ENCODE measurements at places on chromosomes 7 and 10.

- no peak for DNase-seq
Observed at GRCh38 chr7:45623157-45623556, 49.0 kb downstream of the ADCY1 start.

- no peak for DNase-seq
Observed at GRCh38 chr7:29278337-29279069, 83.9 kb downstream of the CHN2 start.

DNA sequence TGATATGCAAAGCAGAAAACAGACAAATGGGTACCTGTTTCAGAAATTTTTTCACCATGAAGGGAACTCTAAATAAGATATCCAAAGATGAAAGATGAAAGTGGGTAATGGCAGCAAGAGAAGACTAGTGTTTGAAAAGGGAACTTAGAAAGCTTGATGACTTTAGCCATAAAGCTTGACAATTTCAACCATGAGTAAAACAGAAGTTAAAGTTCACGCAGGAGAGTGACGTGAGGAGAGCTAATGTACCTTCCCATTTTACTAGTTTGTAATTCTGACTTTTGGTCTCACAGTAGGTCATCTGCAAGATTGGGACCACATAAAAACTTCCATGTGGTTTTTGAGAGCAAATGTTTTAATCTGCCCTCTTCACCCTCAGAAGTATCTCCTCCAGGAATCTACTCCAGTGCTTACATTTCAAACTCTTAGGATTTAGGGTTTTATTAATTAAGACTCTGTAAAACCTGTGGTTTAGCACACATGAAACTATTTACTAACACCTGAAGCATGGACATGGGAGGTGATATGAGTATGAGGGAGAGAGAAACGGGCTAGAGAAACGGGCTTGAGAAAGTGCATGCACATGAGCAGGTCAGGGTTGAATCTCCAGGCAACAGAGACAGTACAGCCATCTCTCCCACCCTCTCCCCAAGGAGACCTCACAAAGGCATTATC is 24.4 kb upstream of the GIMAP2 start:
- DNase-seq, result no peak

GRCh38 chr7:116218051-116218645 is 7.8 kb downstream of the TES start:
- DNase-seq, result no peak

DNA sequence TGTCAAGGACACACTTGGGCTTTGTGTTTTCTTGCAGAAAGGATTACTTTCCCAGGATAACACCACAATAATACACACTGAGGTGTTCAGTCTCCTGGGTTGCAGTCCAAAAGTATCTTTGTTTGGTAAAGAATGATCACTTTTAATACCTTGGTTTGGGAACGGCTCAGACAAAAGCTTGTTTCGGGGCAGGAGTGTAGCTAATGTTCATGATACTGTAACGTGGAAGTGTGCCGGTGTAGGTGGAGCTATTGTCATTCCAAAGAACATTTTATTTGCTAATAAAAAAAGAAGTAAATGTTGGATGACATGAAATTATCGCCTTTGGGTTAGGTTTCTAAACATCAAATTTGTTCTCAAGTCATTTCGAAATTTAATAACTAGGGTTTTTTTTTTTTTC is 1.2 kb downstream of the EIF4H start:
- DNase-seq, result no peak

GRCh38 chr7:918118-918425 is 36.4 kb downstream of the ADAP1 start:
- DNase-seq, result no peak

DNA sequence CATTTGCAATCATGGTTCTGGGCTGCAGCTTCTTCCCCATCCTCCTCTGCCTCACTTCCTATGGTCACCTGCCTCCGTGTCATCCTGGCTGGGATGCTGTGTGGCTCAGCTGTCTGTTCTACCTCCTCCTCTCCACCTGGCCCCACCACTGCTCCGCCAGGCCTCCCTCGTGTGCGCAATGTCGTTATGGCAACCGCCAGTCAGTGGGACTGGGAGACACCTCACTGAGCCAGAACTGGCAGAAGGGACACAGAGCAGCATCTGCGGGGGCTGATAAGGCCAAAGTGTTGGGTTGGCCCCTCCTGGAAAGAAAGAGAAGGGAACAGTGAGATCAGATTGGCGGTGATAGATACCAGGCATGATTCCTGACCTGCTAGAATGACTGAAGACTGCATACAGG is 527.5 kb downstream of the INHBA start:
- DNase-seq, result no peak

- no peak for DNase-seq
Observed at GRCh38 chr7:71254751-71255150, 122.8 kb downstream of the GALNT17 start.

- DNase-seq, result peak; percentile 39
Observed at GRCh38 chr7:21923658-21924057, 22.0 kb downstream of the CDCA7L start.

DNA sequence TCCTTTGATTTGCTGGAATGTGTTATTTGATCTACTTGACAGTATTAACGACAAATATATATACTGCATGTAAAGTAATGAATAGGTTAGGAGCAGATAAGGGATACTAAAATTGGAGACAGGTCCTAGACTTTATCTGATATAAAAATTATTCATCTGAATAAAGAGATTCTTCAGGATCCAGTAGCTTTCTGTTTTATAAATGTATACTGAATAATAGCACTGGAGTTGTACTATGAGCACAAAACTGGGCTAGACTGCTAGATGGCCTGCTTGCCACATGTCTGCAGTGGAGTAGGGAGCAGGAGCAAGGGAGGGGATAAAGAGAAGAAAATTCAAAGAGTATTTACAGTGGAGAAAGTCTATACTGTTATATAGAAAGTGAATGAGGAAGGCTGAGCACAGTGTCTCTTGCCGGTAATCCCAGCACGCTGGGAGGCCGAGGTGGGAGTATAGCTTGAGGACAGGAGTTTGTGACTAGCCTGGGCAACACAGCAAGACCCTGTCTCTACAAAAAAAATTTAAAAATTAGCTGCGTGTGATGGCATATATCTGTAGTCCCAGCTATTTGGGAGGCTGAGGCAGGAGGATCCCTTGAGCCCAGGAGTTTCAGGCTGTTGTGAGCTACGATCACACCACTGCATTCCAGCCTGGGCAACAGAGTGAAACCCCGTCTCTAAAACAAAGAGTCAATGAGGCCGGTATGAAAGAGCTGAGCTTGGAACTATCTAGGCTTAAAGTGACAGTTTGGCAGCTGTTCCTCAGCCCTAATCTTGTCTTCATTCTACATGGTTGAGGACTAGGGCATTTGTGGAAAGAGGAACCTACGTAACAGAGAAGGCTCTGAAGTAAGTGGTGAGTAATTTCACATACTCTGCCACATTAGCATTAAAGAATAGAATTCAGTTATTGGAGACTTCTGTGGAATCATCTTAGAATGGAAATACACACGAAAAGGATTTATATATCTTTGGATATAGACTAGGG is 41.8 kb downstream of the CD36 start:
- no peak for DNase-seq

GRCh38 chr7:158295966-158296797 is 291.4 kb downstream of the PTPRN2 start:
- DNase-seq, result no peak

DNA sequence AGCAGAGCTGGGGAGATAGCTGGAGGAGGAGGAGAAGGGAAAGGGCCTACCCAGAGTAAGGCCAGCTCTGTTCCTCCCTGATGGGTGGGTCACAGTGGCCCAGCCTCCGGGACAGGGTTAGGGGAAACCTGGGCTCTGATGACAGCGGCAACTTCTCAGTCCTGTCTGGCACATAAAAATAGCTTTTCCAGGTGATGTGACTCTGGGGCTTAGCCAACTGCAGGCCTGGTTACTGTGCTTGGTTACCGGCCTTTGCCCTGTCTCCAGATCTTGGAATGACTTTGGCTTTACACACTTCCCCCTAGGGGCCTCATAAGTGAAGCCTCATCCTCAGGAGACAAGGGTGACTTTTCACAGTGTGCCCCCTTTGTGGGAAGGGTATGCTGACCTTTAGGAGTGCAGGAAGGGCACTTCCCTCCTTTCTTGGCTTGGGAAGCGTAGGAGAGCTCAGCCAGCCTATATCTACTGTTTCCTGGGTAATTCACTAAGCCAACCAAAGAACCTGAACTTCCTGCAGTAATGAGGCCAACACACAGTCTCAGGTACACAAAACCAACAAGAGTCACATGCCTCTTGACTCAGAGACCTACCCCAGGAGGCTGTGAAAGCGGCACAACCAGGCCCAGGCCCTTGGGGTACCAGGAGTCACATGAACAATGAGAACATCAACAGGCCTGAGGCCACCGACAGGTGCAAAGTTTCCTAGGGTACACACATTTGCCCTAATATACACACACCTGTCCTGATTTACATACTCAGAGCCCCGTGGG is 11.7 kb upstream of the HILPDA start:
- DNase-seq, result no peak

DNA sequence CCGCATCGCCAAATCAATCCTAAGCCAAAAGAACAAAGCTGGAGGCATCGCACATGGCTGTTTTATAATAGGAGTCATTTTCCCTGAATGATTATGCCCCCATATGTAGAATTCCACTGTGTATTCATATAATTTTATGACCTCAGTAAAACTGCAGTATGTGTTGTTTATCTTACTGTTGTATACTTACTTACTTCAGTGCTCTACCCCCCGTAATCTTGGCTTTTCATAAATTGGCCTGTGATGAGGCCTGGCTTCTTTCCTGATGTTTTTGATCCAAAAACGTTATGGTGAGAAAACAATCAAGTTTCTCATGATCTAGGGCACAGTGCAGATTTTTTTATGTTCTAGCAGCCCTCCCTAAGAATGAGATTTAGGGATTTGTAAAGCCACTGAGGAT is 306.4 kb upstream of the FZD1 start:
- no peak for DNase-seq

- no peak for DNase-seq
Observed at GRCh38 chr7:103893350-103893749, 96.1 kb downstream of the RELN start.

GRCh38 chr7:88071994-88072714 is 138.1 kb downstream of the ADAM22 start:
- DNase-seq, result no peak

DNA sequence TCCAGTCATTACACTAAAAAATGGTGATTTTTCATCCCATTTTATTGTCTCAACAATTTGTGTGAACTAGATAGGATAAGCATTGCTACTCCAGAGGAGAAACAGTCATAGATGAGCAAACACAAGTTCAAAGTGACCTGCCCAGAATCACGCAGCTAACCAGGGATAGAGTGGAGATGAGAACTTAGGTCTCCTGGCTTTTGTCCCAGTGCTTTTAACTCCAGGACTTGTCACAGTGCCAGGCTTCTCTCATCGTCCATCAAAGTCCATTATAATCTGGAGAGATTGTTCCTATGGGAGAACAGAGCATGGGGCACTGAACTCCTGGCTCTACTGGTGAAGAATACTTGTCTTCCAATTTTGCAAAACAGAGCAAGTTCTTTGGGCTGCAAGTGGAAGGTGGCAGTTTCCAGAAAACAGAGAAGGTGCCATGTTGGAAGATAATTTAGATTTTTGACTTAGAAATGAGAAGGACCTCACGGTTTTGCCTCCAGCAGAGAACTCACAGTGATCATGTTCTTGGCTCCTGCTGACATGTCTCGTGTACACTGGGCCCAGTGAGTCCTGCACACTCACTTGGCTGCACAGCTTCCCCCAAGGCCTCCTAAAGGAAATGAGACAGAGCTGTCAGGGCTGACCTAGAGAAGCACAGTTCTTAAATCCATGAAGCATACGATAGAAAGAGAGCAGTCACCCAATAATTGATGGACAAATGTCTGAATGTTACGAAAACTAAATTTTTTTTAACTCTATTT is 322.9 kb upstream of the NRP1 start:
- DNase-seq, result no peak

Data from NCI-H187 treated with DMSO at 0.1 percent for 48 hours (cell line).